ENCODE measurements at places on chromosomes 6 and 20.
A peak's percentile ranks its signal among the peaks of the same experiment; 100 is the strongest.

GRCh38 chr6:110181131-110182030 is 1.2 kb downstream of the CDC40 start:
- peak; percentile 73 for DNase-seq

- peak; percentile 54 for DNase-seq
These were observed 8.1 kb downstream of the TLDC2 start for GRCh38 chr20:36883977-36884535.

DNA sequence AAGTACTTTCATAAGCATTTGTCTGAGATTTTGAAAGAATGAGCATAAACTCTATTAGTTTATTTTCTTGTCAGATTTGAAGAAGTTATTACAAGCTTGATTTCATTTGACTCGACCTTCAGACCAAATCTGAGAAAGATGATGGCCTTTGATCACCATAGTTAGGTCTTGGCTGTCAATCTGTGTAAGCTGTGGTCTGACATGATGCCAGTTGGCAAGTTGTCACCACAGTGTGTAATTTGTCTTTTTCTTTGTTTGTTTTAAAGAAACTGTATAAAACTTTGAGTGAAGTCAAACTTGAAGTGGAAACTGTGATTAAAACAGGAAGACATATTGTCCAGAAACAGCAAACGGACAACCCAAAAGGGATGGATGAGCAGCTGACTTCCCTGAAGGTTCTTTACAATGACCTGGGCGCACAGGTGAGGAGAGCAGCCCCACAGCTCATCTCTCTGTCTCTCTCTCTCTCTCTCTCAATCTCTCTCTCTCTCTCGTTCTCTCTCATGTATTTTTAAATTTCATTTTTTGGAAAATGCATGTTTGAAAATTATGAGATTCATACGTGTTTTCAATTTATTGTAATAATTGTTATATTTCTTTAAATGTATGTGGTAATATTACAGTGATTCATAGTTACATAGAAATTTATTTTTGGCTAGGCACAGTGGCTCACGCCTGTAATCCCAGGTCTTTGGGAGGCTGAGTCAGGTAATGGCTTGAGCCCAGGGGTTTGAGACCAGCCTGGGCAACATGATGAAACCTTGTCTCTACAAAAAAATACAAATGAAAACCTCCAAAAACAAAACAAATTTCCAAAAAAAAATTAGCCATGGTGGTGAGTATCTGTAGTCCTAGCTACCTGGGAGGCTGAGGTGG is 208.1 kb downstream of the UTRN start:
- no peak for DNase-seq

- DNase-seq = no peak
These were observed 159.8 kb upstream of the SUPT3H start for GRCh38 chr6:45537539-45537938.

- no peak for DNase-seq
These were observed 13.6 kb downstream of the BPIFA2 start for GRCh38 chr20:33181482-33182093.

DNA sequence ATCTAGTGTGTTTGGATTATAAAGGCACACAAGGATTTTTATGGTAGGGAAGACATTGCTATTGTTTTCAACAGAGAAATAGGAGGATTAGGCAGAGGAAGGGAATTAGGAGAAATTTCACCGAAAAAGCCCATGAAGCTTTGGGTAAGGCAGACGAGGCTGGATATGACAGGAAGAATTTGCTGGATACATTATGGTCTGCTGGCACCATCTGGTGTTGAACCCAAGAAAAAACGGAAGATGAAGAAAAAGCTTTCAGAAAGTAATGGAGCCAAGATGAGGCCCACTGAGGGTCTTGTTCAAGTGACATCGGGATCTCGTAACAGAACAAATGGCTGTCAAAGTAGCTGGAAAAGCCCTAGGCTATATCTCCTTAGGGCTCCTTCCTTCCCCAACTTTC is 56.5 kb downstream of the OR2J2 start:
- peak; percentile 2 for DNase-seq

DNA sequence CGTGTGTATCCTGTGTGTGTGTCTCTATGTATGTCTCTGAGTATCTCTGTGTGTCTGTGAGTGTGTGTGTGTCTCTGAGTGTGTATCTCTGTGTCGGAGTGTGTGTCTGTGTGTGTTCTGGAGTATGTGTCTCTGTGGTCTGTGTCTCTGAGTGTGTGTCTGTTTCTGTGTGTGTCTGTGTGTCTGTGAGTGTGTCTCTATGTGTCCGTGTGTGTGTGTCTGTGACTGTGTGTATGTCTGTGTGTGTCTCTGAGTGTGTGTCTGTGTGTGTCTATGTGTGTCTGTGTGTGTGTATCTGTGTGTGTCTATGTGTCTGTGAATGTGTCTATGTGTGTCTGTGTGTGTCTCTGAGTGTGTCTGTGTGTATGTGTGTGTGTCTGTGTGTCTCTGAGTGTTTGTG is 73.4 kb downstream of the SRC start:
- no peak for DNase-seq

- no peak for DNase-seq
These were observed 643.8 kb downstream of the DHX35 start for GRCh38 chr20:39605908-39606307.

DNA sequence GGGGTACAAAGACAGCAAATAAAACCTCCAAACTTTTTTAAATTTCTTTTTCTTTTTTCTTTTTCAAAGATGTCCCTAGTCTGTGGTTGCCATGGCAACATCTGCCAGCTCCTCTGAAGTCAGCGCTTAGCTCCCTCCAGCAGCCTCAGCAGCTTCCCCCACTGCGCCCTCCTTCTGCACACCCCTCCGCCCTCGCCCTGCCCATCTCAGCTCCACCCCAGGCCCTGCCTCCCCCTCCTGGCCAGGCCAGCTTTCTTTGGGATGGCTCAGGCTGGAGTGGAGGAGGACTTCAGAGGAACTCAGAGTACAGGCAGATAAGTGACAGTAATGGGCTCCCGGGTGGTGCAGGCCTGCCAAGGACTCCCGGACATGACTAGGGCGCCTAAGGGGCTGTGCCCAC is 104.6 kb downstream of the LRFN2 start:
- peak; percentile 5 for DNase-seq

- no peak for DNase-seq
These were observed 81.2 kb downstream of the UST start for GRCh38 chr6:148828047-148828446.

GRCh38 chr6:72748759-72749158 is 126.9 kb downstream of the KCNQ5 start:
- peak; percentile 61 for DNase-seq

- DNase-seq = no peak
These were observed 17.9 kb downstream of the AHI1 start for GRCh38 chr6:135479601-135480000.

DNA sequence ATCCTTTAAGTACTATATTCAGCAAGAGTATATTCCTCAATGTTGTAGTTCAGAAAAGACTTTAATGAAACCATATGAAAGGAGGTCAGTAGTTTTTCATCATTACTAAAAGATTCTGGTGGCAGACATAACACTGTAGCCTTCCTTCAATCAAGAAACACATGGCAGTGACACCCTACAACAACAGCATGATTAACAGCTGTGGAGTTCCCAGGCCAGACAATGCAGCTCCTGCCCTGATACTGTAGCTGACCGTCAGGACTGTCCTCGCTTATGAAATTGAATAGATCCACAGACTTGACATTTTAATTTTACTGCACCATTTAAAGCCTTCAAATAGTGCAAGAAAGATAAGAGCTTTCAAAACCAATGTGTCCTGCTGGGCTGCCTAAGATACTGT is 43.6 kb downstream of the USP45 start:
- DNase-seq = no peak

GRCh38 chr6:15160812-15161211 is 85.1 kb upstream of the JARID2 start:
- no peak for DNase-seq

GRCh38 chr6:149895833-149896271 is 2.1 kb downstream of the RAET1E start:
- DNase-seq = peak; percentile 92

DNA sequence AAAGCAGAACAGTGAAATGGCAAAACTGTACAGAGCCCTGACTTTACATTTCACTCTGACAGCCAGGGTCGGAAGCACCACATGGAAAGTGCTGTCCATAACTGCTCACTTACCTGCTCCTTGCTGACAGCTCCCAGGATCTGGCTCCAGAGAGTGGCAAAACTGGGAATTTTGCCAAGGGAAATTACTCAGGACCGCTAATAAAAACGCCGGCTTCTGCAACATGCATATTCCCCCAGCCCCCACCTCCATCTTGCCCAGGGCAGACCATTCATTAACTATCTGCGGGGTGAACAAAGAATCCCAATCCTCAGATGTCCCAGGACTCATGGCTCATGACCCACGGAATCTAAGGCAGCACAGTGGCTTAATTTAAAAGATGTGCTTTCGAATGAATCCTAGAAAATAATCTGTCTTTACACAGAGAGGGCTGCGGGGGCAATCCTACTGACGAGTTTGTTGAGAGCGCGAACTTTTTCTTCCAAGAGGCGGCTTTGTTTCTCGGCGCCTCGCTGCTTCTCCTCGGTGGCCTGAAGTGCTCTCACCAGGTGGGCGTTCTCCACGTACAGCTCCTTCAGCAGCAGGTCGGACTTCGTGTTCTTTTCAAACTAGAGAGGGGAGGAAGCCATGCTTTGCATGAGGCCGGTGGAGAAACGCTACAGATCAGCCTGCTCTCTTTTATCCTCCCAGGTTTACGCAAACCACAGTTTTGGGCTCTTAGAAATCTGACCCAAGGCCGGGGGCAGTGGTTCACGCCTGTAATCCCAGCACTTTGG is 45.8 kb downstream of the GINS1 start:
- no peak for DNase-seq

- DNase-seq = no peak
These were observed 114.6 kb upstream of the TAB2 start for GRCh38 chr6:149202952-149203351.

- no peak for DNase-seq
These were observed 20.0 kb upstream of the WFDC2 start for GRCh38 chr20:45449528-45449927.

GRCh38 chr20:15251171-15251570 is 913.8 kb upstream of the FLRT3 start:
- no peak for DNase-seq

DNA sequence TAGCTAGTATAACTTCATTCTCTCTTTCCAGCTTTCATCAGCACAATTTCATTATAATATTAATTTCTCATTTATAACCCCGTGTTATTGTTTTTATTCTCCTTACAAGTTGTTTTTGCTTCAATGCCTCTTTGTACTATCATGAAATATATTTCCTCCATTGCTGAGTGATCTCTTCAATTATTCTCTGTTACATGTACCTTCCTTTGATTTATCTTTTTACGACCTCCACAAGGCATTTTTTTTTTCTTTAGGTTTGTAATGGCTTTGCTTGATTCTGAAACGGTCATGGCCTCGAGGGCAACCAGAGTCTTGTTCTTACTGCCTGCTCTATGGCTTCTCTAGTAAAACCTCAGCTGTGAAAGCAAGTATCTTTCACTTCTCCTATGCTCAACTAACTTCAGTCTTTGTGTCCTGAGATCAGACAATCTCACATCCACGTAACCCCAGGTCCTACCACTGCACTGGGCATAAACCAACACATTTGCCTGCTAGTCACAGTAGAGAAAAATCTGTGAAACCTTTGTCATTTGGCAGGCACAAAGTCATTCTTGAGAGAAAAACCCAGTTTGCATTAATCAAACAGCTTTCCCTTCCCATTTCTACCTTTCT is 119.9 kb downstream of the UST start:
- DNase-seq = no peak

DNA sequence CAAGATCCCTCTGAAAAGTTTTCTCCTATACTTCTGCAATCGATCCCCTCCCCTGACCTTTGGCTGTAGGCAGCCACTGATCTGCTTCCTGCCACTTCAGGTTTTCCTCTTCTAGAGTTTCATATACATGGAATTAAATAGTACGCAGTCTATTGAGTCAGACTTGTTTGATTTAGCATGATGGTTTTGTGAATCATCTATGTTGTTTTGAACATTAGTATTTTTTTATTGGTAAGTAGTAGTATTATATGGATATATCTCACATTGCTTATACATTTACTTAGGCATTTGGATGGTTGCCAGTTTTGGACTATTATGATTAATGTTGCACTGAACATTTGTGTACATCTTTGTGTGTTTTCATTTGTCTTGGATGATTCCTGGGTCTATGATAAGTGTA is 518.0 kb downstream of the CD109 start:
- DNase-seq = no peak

GRCh38 chr6:108947114-108947854 is 99.1 kb downstream of the ARMC2 start:
- peak; percentile 44 for DNase-seq

GRCh38 chr20:45036044-45036755 is 64.7 kb downstream of the KCNS1 start:
- peak; percentile 31 for DNase-seq

DNA sequence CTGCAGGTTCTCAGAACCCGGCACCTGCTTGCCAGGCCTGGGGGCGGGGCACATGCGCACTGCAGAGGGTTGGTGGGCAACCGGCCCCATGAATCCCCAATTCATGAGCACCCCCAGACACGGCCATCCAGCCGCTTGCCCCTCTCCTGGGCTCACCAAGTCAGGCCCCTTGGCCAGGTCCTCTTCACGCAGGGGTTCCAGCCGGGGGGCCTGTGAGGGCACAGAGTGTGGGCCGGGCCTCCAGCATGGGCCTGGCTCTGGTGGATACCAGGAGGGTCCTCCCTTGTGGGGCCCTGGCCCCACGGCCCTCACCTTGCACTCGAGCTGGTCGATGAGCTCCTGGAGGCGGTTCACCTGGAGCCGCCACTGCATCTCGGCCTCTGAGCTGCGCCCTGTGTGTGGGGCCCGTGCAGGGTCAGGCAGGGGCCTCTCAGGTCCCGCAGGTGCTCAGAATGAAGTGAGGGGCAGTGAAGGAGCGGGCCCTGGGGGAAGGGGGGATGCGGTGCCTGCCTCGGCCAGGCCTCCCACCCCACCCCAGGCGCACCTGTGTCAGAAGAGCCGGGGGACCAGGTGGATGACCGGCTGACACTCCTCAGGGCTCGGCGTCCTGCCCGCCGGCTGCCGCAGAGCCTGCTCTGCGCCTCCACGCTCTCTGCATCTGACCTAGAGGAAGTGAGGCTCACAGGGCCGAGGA is 2.6 kb upstream of the C20orf144 start:
- DNase-seq = no peak

DNA sequence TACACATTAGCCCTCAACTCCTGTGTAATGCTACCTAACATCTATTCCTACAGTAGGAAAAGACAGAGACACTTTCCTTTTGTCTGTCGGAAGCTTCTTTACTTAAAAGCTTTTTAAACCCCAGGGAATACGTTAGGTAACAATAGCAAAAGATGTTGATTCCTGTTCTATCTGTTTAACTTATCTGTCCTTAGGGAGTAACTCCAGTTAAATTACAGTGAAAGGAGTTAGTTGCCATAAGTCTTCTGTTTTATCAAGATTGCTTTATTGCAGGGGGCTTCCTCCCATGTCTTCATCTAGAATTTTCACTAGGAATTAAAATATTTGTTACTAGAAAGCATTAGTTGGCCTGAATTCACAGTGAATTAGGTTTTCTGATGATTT is 26.2 kb downstream of the TOP1 start:
- no peak for DNase-seq
